NCI-H460 (cell line): ENCODE measurements at places on chromosomes 4 and X.
A peak's percentile ranks its signal among the peaks of the same experiment; 100 is the strongest.

DNA sequence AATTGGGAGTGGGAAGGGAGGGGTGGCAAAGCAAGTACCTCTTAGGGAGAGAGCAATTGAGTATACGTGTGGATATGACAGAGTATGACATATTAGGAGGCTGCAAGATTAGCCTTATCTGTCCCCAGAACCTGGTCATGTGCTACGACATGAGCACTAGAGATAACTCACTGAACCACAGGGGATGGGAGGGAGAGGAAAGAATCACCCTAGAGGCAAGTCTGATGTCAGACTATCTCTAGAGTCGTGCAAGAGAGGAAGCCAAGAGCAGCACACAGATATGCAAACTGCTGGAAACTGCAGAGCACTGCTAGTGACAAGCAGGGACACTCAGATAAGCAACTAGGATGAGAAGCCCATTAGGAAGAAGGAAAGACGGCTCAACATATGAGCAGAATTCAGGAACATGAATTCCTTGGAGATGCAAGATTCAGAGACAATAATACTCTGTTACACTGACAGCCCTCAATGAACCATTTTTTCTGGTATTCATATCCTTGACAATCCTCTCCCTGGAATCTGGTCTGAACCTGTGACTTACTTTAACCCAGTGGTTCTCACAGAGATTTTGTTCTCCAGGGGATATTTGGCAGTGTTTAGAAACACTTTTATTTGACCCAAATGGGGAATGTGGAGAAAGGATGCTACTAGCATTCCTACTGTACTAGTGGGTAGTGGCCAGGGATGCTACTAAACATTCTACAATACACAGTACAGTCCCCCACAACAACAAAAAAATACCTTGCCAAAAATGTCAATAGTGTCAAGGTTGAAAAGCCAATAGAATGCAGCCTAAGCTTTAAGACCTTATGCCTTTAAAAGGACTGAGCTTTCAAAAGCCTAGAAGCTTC lies 84.0 kb upstream of the BMP2K start:
- no peak for DNase-seq

DNA sequence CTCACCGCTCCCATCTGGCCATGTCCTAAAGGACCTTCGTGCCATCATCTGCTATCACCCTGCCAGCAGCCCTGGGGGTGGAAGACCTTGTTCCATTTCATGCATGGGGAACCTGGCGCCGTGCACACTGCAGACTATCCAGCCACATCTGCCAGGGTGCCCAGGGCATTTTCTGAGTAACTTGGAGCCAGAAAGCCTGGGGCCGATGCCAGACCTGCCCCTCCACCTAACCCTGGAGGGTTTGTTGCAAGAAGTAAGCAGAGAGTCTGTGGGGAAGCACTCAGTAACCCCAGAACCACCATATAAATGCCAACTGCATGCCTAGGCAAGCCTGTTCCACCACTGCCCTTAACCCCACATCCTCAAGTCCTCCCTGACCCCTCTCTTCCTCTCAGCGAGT lies 7.3 kb downstream of the HAUS7 start:
- DNase-seq, result no peak

DNA sequence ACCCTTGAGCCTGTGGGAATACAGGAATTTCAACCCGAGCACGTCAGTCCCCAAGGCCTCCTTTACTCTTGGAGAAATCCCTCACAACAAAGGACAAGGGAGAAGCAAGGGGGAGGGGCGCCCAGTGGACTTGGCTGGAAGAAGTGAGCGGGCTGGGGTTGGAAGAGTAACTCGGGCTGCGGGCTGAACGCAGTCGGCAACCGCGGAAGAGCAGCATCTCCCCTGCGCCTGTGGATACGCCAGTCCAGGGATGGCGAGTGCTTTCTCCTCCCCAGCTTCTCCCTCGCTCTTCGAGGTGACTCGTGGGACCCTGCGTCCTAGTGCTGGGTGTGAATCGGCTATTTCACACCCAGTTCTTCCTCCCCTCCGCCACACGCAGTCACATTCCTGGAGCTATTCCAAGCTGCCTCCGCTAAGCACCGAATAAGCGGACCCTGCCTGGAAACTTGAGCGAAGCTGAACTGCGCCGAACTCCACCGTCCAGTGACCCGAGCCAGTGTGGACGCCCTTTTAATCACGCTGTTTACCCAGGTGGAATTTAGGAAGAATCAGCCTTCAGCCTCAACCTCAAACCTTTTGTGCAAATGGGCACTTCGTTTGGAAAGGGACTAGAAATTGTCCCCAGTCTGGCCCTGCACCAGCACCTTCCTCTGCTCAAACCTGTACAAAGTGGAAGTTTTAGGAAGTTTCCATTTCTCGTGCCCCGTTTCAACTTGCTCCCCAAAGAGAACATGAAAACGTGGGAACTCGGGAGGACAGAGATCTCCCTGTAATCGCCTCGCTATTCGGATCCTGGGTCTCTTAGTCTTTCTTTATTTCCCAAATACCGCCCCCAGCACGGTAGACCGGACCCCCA lies 64.3 kb upstream of the WDR17 start:
- DNase-seq, result peak; percentile 6

DNA sequence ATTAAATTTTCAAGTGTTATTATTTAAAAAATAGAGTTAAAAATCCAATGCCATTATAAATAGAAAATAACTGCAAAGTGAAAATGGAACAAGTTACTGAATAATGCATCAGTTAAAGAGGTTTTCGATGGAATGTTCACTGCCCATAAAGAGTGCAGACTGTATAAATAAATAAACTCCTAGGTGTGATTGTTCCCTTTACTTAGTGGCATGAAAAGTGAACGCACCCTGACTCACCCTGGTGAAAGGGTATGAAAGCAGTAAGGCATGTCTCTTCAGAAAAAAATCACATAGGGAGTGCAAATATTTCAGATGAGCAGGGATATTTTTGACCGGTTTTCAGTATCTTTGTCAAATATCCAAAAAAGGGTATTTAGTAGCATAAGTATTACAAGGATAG lies 387.8 kb downstream of the DCAF12L2 start:
- no peak for DNase-seq

DNA sequence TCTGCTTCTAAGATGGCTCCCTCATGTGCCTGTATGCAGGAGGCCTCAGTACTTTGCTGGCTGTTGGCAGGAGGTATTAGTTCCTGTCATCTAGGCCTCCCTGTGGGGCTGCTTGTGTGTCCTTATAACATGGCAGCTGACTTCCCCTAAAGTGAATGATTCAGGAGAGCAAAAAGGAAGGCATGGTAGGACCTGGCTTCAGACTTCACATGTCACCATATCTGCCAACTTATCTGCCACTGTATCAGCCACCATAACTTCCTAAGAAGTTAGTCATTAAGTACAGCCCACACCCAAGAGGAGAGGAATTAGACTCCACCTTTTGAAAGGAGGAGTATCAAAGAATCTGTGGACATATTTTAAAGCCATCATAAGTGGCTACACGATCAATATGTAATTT lies 122.5 kb downstream of the UCHL1 start:
- no peak for DNase-seq

- DNase-seq, result no peak
Measured at GRCh38 chr4:8488791-8489369, 48.3 kb downstream of the TRMT44 start.

DNA sequence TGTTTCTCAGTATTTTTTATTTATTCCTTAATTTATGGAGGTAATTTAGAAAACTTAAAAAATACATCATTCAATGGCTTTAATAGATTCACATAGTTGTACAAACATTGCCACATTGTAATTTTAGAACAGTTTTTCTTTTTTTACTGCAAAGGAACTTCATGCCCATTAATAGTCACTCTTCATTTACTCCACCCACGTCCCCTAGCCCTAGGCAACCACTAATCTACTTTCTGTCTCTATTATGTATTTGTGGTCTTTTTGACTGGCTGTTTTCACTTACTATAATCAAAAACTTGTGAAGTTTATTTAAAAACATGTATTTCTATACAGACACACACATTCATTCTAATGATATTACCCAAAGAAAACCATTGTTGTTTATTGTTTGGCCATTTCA lies 664.8 kb downstream of the GRID2 start:
- no peak for DNase-seq

GRCh38 chr4:139175646-139176301 lies 1.2 kb downstream of the ELF2 start:
- DNase-seq, result no peak

DNA sequence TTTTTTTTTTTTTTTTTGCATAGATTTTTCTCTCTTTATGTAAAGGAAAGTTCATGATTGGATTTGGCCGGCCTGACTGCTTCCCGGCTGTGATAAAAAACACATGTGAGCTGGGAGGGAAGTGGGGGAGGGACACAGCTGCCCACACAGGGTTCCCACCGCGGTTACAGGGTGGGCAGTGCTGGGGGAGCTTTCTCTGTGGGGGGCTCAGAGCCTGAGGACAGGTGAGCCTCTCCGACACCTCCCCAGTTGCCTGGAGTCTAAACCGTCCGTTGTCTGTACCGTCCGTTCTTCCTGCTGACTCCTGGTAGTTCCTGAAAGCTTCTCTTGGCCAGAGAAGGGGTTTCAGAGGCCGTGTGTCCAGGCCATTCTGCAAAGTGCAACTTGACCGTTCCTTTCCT lies 21.8 kb downstream of the SHOX start:
- no peak for DNase-seq

GRCh38 chr4:113384600-113384999 lies 335.1 kb downstream of the ANK2 start:
- DNase-seq, result no peak

DNA sequence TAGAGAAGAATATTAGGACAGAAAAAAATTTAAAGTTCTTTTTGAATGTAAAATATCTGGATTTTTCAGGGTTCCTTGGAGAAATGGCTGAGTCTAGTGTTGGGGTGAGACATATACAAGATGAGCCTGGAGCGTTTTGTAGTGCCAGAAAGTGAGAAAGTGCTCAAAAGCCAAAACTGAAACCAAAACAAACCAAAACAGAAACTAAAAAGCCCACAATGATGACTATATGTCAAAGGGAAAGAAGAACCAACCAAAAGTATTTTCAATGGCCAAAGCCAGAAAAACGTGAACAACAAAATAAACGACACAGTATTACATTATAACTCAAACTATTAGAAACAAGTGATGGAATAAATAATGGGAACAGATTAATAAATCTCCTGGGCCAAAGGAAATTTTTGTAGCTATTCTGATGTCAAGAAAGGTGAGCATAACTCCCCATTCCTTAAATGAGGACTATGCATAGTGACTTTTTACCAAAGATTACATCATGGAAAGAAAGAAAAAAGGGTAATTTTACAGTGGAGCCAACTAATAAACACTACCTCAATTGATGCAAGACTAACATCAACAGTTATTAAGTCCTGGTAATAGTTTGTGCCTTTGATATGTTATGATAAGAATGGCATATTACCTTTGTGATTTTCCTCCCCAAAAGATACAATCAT lies 1137.6 kb downstream of the C4orf33 start:
- DNase-seq, result no peak

DNA sequence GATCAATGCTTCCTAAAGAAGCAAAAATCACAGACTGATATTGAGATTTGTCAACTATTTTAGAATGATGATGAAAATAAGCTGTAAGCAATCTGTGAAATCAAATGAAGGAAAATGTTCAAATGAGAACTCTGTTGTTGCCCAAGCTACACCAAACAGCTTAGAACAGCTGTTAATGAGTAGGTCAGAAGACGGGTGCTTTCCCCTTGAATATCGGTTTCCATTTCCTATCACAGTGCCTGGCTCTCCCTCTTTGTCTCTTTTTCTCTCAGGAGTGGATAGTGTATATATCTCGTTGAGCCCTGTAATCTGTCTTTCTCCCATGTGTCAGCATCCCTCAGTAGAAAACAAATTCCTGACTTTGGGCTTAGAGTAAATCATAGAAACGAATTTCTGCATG lies 1592.9 kb upstream of the TENM3 start:
- no peak for DNase-seq

DNA sequence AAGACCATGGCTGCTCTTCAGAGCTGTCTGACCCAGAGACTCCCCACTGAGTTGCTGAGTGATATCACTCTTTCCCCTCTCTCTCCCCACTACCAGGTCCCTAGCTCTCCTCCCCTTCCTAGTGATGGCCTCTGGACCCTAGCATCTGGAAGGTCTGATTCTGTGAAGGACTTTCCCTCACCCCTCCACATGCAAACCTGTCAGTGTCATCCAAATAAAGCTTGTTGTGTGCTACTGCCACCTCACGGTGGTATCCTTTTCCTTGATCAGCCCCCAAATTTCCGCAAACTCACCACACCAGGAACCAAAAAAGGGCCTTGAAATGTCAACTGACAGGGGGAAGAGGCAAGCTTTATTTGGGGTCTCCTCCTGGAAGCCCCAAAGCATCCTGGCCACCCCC lies 500.2 kb downstream of the IDS start:
- DNase-seq, result no peak

GRCh38 chrX:12919051-12919450 lies 12.6 kb downstream of the TLR8 start:
- DNase-seq, result no peak

GRCh38 chr4:98421111-98421510 lies 159.9 kb downstream of the RAP1GDS1 start:
- DNase-seq, result no peak

DNA sequence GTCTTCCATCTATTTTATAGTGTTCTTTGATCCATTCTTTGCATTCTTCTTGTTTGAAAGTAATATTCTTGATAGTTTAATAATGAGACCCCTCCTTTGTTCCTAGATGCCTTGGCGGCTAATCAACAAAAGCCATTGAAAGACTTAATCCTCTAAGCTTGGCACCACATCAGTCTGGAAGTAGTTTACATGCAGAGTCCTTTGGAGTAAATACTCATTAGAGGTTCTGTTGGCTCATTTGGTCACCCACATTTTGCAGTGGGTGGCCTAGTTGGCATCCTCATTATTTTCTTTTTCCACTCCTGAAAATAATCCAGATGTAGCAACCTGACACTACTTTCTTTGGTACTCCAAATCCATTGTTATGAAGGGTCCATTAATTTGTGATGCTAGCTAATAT lies 64.5 kb downstream of the DKK2 start:
- DNase-seq, result no peak

DNA sequence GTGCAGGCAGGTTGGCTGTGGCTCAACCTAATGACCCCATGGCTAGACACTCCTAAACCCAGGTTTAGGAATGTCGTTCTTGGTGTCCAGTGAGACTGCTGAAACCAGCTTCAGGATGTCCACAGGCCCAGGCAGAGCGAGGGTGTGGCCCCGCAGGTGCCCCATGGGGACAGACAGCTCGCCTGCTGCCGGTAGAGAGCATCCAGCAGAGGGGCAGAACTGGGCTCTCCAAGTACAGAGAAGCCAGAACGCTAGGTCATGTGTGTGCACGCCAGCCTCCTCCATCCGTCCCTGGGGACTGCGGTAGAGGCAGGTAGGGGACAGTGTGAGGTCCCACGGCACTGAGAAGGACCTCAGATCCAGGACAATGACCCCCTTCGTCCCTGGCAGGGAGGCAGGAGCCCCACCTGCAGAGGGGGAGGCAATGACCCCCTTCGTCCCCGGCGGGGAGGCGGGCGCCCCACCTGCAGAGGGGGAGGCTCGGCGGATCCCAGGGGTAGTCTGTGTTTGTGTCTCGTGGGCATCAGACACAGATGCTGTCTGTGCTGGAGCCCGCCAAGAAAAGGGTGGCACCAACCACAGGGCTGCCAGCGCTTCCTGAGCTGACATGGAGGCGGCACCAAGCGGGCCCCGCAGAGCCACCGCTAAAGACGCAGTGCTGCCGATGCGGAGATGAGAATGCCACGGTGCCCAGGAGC lies 118.4 kb downstream of the FAM53A start:
- no peak for DNase-seq
